ENCODE measurements at places on chromosomes 1 and 21. TPM values are rescaled to one million over a fixed set of nuclear protein-coding genes. Genes with fewer than 3 reads are reported as not detected.

GRCh38 chr1:93848350-93848883 lies 30.6 kb downstream of the DNTTIP2 start:
- H3K27ac ChIP-seq: peak overlapping the region; percentile 93
- no peak for DNase-seq
- peaks cover 19% of the 10 kb centered on the region for H3K4me1 ChIP-seq
- peak overlapping the region; percentile 88 for H3K4me3 ChIP-seq
- no peaks in the 10 kb centered on the region for H3K36me3 ChIP-seq
- H3K27me3 ChIP-seq: peaks cover 7% of the 10 kb centered on the region

The SSU72 gene
- total RNA-seq: 132 TPM

The SYF2 gene
- total RNA-seq: 33.0 TPM

DNA sequence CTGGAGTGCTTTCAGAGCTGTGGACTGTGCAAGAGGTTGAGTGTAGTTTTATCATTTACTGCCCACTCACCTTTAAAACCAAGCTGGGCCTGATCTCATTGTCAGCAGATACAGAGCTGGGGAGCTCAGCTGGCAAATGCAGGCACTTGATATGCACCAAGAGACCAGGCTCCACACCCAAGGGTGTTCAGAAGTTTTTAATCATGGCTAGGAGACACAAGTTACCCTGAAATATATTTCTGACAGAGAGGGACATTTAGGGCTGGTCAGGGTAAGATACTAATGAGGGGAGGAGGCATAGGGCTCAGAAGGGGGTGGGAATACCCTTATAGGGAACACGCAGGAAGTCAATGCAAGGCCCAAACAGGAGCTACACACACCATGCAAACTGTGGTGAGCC lies 153.7 kb downstream of the ELAVL4 start:
- no peak overlapping the region for H3K4me3 ChIP-seq
- DNase-seq: no peak
- H3K27ac ChIP-seq: no peak overlapping the region
- H3K27me3 ChIP-seq: no peaks in the 10 kb centered on the region
- H3K4me1 ChIP-seq: peaks cover 3% of the 10 kb centered on the region

DNA sequence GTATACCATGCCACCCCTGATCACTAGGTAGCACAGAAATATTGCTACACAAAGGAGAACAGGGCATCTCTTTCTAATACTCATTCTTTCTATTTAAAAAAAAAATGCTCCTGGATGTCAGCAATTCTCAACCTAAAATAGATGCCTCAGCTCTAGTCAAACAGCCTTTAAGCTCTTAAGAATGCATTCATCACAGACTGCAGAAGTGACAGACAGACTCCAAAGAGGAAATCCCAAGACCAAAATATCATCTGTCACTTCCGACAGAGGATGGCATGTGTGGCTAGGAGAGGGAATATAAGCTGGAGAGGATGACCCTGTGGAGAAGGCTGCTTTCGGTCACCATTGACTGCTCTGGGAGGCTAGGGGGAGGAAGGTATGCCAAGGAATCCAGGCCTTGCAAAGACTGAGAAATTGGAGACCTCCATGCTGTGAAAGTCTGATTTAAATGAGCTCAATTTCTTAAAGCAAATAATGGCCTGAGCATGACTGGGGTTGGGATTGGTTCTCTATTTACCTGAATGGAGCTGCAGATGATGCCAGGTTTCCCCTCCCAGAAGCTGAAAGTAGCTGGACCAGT lies 277.4 kb downstream of the BRINP2 start:
- H3K4me3 ChIP-seq: no peak overlapping the region
- no peaks in the 10 kb centered on the region for H3K36me3 ChIP-seq
- H3K27ac ChIP-seq: no peak overlapping the region
- DNase-seq: no peak
- H3K4me1 ChIP-seq: no peaks in the 10 kb centered on the region

- no peak for DNase-seq
- no peaks in the 10 kb centered on the region for H3K27me3 ChIP-seq
- no peaks in the 10 kb centered on the region for H3K4me1 ChIP-seq
- H3K27ac ChIP-seq: no peak overlapping the region
- no peak overlapping the region for H3K4me3 ChIP-seq
- no peaks in the 10 kb centered on the region for H3K36me3 ChIP-seq
These were observed 15.4 kb downstream of the TIE1 start for GRCh38 chr1:43315963-43316737.

GRCh38 chr1:26626994-26627393 lies 68.8 kb upstream of the ARID1A start:
- no peak overlapping the region for H3K4me3 ChIP-seq
- H3K4me1 ChIP-seq: no peaks in the 10 kb centered on the region
- no peak for DNase-seq

DNA sequence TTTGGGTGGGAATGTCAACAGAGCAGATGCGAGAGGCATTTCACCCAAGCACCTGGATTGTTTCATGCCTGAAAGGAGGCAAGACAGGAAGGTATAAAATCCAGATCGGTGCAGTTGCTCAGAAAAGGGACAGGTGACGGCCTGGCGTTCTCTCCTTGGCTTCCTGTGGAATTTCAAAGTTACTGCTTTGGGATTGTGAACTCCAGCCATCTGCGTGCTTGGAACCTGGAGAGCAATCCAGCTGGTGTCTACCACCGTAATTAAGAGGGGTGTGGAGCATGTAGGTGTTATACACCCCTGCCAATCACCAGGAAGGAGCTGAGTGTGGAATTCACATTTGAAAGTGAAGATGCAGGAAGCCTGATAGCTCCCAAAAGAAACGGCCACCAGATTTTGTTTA lies 286.1 kb downstream of the KIF26B start:
- H3K27ac ChIP-seq: no peak overlapping the region
- H3K4me3 ChIP-seq: no peak overlapping the region
- peaks cover 6% of the 10 kb centered on the region for H3K27me3 ChIP-seq

DNA sequence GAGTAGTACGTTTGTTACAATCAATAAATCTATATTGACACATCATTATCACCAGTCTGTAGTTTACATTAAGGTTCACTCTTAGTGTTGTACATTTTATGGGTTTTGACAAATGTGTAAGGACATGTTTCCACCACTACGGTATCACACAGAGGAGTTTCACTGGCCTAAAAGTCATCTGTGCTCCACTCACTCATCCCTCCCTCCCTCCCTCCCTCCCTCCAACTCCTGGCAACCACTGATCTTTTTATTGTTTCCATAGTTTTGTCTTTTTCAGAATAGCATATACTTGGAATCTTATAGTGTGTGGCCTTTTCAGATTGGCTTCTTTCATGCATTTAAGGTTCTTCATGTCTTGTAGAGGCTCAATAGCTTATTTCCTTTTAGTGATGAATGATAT lies 44.1 kb upstream of the RHOU start:
- H3K27ac ChIP-seq: no peak overlapping the region
- H3K4me1 ChIP-seq: peaks cover 14% of the 10 kb centered on the region
- no peak for DNase-seq

- peaks cover 10% of the 10 kb centered on the region for H3K4me1 ChIP-seq
- DNase-seq: no peak
- H3K4me3 ChIP-seq: no peak overlapping the region
- no peak overlapping the region for H3K27ac ChIP-seq
These were observed 264.7 kb upstream of the C1orf105 start for GRCh38 chr1:172155766-172156165.

DNA sequence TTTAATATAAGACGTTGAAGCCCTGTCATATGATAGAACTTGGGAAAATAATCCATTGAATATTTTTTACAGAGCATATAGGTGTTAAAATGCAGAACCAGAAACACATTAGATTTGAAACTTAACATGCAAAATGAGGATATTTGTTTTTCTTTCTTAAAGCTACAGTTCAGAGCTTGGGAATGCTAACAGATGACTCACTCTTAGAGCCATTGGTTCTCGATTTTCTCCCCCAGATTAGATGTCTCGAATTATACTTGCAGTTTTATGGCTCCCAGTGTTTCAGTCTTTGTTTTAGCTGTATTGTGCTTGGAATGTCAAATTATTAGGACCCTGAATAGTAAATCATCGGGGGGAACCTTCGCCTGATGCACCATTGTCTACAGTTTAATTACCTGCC lies 575.7 kb upstream of the ZP4 start:
- H3K36me3 ChIP-seq: no peaks in the 10 kb centered on the region
- no peak overlapping the region for H3K4me3 ChIP-seq
- no peak for DNase-seq
- no peaks in the 10 kb centered on the region for H3K27me3 ChIP-seq

The SPRR3 gene
- total RNA-seq: not detected

GRCh38 chr1:17610713-17611112 lies 71.2 kb downstream of the ARHGEF10L start:
- no peak for DNase-seq
- H3K27ac ChIP-seq: no peak overlapping the region
- H3K36me3 ChIP-seq: no peaks in the 10 kb centered on the region

Data from activated CD8-positive, alpha-beta memory T cell treated with anti-CD3 and anti-CD28 coated beads, Interleukin-2, amount 10 ng/mL, durations not matched to agents 7 days and 5 days (primary cell).